ENCODE measurements at places on chromosomes 3 and 15. TPM values are rescaled to one million over a fixed set of nuclear protein-coding genes. Genes with fewer than 3 reads are reported as not detected.

The SOX2 gene
- total RNA-seq: 10.4 TPM

DNA sequence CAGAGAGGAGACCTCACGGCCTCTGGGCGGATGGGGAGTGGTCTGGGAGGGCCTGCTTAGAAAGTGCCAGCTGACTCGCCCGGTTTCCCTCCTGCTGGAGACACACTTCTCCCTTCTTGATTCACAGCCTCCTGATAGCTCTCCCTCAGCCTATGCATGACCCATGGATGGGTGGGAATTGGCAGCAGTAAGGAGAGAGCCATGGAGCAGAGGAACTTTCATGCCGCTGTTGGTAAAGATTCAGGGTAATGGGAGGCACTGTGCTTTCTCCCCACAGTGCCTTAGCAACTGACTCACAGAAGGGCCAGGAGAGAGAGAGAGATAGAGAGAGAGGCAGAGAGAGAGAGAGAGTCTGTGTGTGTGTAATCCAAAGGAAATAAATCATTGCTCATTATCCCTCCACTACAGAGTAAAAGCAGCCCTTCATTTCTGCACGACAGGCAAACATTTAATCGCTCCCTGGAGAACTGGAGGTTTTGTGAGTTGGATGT lies 82.8 kb downstream of the SEMA5B start:
- peak; percentile 34 for DNase-seq

The FILIP1L gene
- total RNA-seq: 72.0 TPM

The SPINK8 gene
- not detected for total RNA-seq

The TMIE gene
- total RNA-seq: not detected

- no peak for DNase-seq
Observed at GRCh38 chr15:66948294-66948693, 117.1 kb upstream of the SMAD3 start.

DNA sequence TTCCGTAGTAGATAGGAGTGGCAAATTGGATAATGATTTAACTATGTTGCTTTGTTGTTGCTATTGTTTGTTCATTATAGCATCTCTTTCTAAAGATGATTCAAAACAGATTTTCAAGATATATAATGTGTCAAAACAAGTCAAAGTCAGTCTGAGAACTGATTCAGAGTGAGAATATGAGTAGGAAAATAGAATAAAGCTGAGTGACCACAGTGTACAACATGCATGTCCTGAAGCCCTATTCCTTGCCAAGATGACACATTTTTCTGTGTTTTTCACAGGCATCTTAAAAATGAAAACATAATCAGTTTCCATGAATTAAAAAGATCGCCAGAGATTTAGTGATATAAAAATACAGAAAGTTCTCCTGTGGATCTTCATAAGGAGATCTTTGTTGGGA lies 57.0 kb upstream of the THRB start:
- no peak for DNase-seq

The TRPM1 gene
- total RNA-seq: not detected

- DNase-seq: no peak
Observed at GRCh38 chr3:152385761-152386160, 117.0 kb downstream of the MBNL1 start.

- no peak for DNase-seq
Observed at GRCh38 chr3:63450023-63450422, 171.9 kb downstream of the SYNPR start.

GRCh38 chr15:81915990-81916389 lies 129.8 kb downstream of the MEX3B start:
- no peak for DNase-seq

- no peak for DNase-seq
Observed at GRCh38 chr15:79352206-79352605, 41.3 kb downstream of the TMED3 start.

- DNase-seq: no peak
Observed at GRCh38 chr3:144875211-144875610, 903.6 kb downstream of the DIPK2A start.

DNA sequence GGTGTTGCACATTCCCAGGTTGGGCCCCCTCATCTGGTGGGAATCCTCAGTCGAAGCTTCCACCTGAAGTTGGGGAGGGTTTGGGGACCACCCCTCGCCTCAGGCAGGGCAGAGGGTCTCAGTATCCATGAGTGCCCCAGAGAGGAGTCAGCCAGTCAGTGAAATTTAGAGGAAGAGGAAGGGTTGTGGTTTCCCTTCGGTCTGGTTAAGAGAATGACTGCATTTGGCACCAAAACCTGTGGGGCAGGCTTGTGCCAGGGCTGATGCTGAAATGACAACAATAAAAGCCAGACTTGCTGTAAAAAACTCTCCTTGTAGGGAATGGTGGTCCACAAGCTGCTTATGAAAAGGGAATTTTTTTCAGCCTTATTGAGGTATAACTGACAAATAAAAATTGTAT lies 22.6 kb downstream of the LMCD1 start:
- DNase-seq: no peak

DNA sequence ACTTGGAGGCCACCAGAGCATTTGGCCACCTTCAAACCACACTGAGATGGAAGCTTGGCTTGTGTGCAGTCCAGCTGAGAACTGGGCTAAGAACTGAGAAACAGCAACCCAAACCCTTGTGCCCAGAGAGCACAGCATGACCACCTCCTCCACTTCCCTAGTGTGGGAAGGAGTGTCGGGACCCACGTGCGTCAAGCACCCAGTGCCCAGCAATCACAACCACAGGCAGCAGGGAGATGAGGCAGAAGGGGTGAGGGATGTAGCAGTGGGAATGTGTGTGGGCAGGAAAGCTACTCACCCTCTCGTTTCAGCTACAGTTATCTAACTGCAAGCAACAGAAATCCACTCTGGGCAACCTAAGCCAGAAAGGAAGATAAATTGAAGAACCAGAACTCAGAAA lies 25.0 kb upstream of the RFTN1 start:
- no peak for DNase-seq

DNA sequence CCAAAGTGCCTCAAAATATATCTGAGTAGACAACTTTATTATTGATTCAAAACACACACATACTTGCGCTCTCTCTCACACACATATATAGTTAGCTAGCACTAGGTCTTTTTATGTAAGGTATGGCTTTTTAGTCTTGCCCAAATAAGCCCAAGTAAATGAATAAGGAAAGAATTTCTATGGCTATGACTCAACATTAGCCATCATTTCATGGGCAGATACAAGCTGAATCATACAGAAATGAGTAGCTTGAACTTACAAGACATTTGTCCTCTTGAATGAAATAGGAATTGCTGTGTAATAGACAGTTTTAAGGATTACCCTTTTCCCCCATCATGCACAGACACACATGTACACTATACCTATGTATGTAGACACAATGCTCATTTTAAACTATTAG lies 4.9 kb downstream of the CADPS start:
- DNase-seq: no peak

DNA sequence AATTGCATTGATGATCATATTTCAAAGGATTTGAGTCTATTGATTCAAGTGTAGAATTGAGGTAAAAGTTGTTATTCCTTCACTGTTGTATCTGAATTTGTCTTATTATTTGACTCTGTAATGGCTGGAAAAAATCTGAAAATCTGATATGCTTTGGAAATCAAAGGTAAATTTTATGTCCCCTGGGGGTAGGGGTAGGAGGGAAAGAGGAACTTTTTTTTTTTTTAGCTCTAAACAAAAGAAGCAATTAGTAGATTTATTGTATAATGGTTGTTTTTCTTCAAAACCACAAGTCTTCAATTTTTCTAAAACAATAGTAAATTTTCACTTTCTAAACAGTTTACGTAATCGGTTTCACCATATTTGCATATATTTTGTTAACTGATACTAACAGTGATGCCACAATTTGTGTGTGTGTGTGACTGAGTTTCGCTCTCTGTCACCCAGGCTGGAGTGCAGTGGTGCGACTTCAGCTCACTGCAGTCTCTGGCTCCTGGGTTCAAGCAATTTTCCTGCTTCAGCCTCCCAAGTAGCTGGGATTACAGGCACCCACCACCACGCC lies 91.7 kb upstream of the GOLGA6L4 start:
- DNase-seq: no peak

The ERC2 gene
- 3.4 TPM for total RNA-seq

GRCh38 chr15:82774496-82774895 lies 31.4 kb downstream of the FSD2 start:
- DNase-seq: no peak

DNA sequence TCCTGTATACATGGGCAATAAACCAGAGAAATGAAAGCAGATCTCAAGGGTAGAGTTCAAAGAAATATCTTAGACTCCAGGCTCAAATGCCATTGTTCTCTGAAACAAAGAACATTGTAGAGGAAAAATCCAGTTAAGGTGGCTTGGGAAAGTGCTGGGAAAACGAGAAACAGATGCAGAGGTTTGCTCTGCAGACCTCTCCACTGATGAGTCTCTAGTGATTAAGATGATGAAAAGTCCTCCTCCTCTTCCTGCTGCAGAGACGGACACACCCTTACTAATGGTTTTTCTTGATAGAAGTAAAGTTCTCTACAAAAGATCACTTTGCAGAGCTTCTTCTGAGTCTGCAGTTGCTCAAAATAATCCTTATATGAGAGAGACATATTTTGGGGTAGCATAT lies 264.7 kb downstream of the GABRG3 start:
- DNase-seq: peak; percentile 36

- no peak for DNase-seq
Observed at GRCh38 chr3:133987136-133987535, 42.6 kb downstream of the SLCO2A1 start.

GRCh38 chr15:95610945-95611344 lies 719.6 kb upstream of the NR2F2 start:
- no peak for DNase-seq

DNA sequence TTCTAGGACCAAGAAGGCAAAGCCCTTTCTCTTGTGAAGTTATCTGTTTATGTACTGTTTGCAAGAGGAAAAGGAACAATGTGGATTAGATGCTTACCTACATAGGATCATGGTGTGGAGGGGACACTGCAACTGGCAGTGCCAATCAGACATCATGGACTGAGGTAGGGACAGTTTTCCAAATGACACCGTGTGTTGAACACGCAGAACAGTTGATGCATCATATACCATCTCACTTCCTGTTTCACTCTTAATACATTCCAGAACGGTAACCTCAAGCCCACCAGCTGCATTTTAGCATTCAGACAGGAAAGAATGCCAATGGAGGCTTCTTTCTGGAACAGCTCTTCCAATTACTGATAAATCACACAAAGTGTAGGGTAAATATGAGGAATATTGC lies 397.7 kb upstream of the LMCD1 start:
- no peak for DNase-seq

DNA sequence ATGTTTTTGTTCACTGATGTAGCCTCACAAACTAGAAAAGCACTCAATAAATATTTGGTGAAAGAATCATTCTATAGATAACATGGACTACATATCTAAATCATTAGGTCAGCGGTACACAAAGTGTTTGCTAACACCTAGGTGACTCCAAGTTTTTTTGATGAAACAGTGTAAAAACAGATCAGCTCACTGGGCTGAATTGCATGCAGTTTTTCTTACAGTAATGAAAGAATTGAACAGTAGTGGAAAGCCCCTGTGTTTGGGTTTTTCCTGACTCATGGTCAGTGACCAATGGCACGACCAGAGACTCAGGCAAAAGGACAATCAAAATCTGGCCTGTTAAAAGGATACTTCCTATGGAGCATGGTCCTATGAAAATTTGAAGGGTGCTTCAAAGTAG lies 384.3 kb upstream of the EPHA6 start:
- DNase-seq: no peak

- DNase-seq: peak; percentile 9
Observed at GRCh38 chr3:133851266-133851906, 44.3 kb downstream of the RAB6B start.

DNA sequence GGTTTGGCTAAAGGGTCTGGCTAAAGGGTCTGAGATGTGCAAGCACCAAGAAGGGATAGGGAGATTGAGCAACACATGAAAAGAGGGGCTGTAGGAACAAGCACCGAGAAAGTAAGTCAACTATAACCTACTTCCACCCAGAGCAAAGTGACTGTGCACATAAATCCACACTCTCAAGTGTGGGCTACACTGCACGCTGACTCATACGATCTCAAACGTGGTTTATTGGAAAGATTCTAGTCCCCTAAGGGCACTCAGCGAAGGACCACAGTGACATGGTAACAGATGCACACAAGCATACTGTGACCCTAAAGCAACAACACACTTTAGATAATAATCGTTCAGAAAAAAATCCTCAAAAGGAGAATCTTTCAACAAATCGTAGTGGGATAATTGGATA lies 48.0 kb downstream of the EHHADH start:
- DNase-seq: no peak

DNA sequence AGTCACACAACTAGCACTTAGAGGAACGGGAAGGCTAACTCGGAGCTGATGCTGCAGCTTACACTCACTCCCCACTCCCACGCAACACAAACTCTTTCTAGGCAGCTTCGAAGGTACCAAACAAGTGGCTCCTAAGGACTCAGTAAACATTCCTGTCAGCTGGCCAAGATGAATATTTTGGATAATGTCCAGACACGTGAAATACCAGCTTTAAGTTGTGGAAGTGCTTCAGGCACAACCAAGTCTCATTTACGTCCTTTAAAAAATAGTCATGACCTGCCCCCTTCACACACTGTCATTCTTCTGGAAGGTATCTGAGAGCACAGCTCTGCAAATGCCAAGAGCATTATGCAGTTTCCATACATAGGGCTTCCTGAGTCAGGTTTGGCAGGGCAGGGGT lies 1005.9 kb upstream of the CFAP20DC start:
- peak; percentile 63 for DNase-seq

- DNase-seq: no peak
Observed at GRCh38 chr3:118272991-118273390, 761.7 kb downstream of the IGSF11 start.

The UTS2B gene
- total RNA-seq: not detected

DNA sequence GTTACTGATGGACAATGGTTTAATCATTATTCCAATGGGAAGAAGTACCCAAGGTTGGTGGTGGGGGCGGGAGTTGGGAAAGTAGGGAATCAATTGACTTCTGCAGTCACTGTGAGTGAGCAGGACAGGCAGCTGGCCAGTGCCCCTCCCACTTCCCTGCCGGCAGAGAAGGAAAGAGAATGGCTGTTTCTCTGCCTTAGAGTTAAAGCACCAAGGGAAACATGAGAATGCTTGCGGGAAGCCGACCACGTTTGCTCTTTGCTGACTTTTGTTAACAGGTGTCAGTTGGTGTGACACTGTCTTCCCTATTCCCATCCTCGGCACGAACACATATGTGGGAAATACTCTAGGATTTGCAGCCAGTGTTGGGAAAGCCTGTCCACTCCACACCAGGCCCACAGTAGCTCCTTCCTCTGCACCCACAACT lies 33.5 kb upstream of the MFSD1 start:
- peak; percentile 86 for DNase-seq

The MEX3B gene
- 9.1 TPM for total RNA-seq

The TTBK2 gene
- total RNA-seq: 18.2 TPM

GRCh38 chr3:16359331-16359730 lies 94.3 kb downstream of the OXNAD1 start:
- DNase-seq: no peak

GRCh38 chr15:82699726-82700125 lies 9.9 kb downstream of the AP3B2 start:
- no peak for DNase-seq

- DNase-seq: peak; percentile 45
Observed at GRCh38 chr3:158789592-158789991, 12.3 kb upstream of the MFSD1 start.

The SNX22 gene
- total RNA-seq: 1.7 TPM
